Effector memory CD8-positive, alpha-beta T cell (primary cell): ENCODE measurements at places on chromosomes 7 and 10.

- H3K27me3 ChIP-seq = no peaks in the 10 kb centered on the region
- H3K4me3 ChIP-seq = no peak overlapping the region
- H3K27ac ChIP-seq = no peak overlapping the region
- peaks cover 16% of the 10 kb centered on the region for H3K36me3 ChIP-seq
- DNase-seq = no peak
Measured at GRCh38 chr10:124946945-124947344, 5.0 kb downstream of the ZRANB1 start.

DNA sequence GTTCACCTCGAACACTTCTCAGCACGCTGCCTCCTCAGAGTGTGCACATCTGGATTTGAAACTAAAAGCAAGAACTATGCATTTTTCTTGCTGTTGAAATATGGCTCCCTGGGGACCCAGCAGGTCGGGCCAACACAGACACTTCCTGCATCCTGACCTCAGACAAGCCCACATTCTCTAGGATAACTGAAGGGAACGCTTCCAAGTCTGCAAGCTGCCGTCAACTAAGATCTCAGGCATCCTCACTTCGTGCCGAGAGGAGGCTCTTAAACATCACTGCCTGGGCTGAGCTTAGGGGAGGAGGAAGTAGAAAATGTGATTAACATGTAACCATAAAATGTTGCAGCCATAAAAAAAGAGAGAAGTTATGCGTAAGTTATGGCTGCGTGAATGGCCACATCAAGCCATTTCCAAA is 65.5 kb downstream of the PYROXD2 start:
- peak overlapping the region; percentile 55 for H3K4me3 ChIP-seq
- no peak overlapping the region for H3K27ac ChIP-seq
- H3K4me1 ChIP-seq = peaks cover 3% of the 10 kb centered on the region
- H3K36me3 ChIP-seq = no peaks in the 10 kb centered on the region
- H3K27me3 ChIP-seq = peaks cover 56% of the 10 kb centered on the region

DNA sequence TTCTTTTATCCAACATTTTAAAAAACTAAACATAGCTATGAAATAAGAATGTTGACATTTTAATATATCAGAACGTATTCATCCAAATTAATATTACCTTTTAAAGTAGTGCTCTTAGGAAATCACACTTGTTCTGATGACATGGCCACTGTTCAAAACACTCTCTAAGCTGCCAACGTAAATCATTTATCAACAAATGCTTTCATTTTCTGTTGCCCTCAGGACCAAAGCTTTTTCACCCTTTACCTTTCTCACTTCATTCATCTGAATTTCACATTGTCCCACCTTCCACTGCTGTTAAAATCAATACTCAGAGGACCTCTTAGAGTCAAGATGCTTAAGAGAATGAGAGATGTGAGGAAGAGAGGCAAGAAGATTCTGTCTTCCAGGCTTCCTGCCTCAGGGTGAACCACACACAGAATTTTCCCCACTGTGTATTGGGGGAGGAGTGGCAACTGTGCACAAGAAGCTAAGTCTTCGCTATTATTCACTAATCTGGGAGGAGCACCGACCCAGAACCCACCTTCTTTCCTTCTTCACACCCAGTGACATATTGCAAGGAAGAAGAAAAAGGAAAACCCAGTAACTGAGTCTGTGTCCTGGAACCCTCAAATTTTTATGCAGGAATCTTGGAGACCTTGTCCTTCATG is 21.0 kb downstream of the HIBADH start:
- H3K4me3 ChIP-seq = peak overlapping the region; percentile 45
- H3K36me3 ChIP-seq = peaks cover 5% of the 10 kb centered on the region
- DNase-seq = no peak
- peak overlapping the region; percentile 72 for H3K27ac ChIP-seq
- H3K4me1 ChIP-seq = peaks cover 24% of the 10 kb centered on the region

GRCh38 chr10:131620314-131620713 is 280.5 kb upstream of the PPP2R2D start:
- H3K27ac ChIP-seq = no peak overlapping the region
- DNase-seq = no peak
- H3K4me3 ChIP-seq = no peak overlapping the region
- H3K4me1 ChIP-seq = no peaks in the 10 kb centered on the region
- peaks cover 20% of the 10 kb centered on the region for H3K27me3 ChIP-seq
- H3K36me3 ChIP-seq = no peaks in the 10 kb centered on the region

- peaks cover 53% of the 10 kb centered on the region for H3K36me3 ChIP-seq
- peak overlapping the region; percentile 77 for H3K27ac ChIP-seq
- no peak overlapping the region for H3K4me3 ChIP-seq
- no peaks in the 10 kb centered on the region for H3K27me3 ChIP-seq
Measured at GRCh38 chr10:131936736-131937135, 35.9 kb downstream of the PPP2R2D start.

- DNase-seq = no peak
- no peaks in the 10 kb centered on the region for H3K36me3 ChIP-seq
- no peaks in the 10 kb centered on the region for H3K27me3 ChIP-seq
- H3K4me3 ChIP-seq = peak overlapping the region; percentile 16
Measured at GRCh38 chr7:69685293-69685631, 87.0 kb downstream of the AUTS2 start.
